ENCODE measurements at places on chromosomes 16 and 17.
A peak's percentile ranks its signal among the peaks of the same experiment; 100 is the strongest.

DNA sequence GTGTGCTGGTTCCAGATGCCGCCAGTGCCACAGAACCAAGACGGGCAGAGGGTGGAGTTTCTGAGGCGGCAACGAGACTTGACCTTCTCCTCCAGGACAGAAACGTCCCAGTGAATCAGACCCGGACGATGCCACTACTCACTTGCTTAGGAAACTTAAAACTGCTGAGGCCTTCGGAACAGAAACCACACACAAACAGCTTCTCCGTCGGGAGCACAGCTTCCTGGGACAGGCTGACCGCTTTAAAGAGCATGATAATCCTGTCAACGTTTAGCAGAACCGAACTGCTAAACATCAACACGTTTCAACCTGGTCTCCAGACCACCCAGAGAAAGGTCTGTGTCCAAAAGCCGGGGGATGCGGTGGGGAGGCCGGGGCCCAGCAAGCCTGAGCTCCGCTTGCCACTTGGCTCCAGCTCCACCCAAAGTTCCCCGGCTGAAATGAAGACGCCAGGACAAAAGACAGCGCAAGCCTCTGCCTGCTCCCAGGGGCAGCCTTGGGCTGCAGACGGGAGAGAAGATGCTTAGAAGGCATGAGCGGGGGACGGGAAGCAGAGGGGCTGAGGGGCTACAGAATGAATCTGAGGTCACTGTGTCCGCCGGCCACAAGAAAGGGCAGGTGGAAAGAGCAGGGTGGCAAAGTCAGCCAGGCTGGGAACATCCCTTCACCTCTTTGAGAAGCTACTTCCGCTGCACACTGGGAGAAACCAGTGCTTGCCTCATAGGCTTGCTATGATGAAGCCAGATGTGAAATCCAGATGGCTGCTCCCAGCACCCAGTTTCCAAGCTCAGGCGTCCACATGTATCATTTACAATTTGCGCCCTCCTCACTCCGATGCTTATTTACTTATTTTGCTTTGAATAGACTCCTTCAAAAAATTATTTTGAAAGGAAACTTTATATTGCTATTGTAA is 69.0 kb downstream of the MRM3 start:
- DNase-seq = no peak

DNA sequence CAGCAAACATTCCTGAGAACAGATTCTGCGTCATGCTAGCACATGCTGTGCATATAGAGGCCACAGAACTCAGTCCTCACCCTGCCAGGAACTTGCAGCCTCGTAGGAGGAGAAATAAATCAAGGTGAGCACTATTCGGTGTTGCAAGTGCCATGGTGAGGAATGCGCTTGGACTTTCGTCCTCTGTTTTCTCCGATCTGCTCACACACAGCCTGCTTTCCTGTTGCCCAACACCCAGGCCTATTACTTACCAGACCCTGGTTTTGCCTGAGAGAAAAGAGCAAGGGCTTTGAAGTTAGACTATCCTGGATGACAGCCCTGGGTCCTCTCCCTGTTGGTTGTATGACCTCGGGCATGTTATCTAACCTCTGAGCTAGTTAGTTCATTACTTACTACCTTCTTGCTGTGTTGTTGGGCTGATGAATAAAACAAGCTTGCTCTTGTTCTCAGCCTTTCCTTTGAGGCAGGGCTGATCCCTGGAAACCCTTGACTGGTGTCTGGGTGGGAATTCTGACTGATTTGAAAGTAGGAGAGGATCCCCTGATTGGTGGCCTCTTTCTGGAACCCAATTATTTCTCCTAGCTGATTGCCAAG is 2.9 kb downstream of the ACSF2 start:
- no peak for DNase-seq

GRCh38 chr17:4130715-4131114 is 12.1 kb downstream of the ZZEF1 start:
- DNase-seq = no peak

GRCh38 chr17:63173450-63173849 is 207.4 kb downstream of the TANC2 start:
- DNase-seq = no peak

DNA sequence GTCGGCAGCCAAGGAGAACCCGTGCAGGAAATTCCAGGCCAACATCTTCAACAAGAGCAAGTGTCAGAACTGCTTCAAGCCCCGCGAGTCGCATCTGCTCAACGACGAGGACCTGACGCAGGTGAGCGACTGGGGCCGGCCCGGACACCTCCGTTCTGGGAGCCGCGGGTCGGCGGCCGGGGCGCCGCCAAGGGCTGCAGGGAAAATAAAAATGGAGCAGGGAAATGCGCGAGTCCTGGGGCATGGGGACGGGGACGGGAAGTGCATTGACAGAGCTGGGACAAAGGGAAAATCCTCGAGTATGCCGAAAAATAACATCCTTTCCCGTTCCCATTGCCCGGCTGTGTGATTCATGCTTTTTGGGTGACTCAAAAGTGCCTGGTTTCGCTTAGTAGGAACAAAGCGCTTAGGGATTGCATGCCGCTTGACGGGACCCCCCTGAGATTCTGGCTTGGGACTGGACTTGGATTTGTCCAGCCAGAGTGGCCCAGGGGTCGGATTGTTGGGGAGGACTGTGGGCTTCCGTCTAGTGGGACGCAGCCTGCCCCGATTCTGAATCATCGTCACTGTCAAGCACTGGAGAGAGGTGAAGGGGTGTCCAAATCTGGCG is 699 bp downstream of the MPRIP start:
- DNase-seq = no peak

DNA sequence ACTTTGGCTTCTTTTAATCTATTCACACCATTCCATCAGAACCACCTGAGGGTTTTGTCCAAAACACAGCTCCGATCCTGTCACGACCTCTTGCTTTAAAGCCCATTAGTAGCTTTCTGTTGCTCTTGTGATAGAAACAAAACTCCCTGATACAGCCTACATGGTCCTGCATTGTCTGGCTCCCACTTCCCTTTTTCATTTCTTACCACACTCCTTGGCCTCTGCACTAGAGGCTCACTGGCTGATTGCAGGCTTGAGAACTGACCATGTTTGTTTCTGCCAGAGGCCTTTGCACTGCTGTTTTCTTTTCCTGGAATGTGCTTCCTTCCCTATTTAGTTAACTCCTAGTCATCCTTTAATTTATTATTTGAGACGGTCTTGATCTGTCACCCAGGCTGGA is 23.7 kb downstream of the IST1 start:
- no peak for DNase-seq

DNA sequence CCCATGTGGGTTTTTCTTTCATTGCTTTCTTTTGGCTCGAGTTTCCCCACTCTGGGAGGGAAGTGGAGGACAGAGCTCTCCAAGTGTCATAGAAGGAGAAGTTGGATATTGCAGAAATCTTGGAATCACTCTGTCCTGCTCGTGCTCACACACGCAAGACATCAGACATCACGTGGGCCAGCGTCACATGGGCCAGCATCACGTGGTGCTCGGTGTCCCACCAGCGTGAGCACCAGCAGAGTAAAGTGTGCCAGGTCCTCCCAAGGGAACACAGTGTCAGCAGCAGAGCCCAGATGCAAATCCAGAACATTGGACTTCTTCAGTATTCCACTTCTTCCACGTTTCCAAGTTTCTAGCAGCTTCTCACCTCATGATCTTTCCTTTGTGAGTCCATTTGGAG is 327.0 kb downstream of the FOXL1 start:
- DNase-seq = no peak

GRCh38 chr16:53446090-53446489 is 11.8 kb downstream of the RBL2 start:
- DNase-seq = no peak

DNA sequence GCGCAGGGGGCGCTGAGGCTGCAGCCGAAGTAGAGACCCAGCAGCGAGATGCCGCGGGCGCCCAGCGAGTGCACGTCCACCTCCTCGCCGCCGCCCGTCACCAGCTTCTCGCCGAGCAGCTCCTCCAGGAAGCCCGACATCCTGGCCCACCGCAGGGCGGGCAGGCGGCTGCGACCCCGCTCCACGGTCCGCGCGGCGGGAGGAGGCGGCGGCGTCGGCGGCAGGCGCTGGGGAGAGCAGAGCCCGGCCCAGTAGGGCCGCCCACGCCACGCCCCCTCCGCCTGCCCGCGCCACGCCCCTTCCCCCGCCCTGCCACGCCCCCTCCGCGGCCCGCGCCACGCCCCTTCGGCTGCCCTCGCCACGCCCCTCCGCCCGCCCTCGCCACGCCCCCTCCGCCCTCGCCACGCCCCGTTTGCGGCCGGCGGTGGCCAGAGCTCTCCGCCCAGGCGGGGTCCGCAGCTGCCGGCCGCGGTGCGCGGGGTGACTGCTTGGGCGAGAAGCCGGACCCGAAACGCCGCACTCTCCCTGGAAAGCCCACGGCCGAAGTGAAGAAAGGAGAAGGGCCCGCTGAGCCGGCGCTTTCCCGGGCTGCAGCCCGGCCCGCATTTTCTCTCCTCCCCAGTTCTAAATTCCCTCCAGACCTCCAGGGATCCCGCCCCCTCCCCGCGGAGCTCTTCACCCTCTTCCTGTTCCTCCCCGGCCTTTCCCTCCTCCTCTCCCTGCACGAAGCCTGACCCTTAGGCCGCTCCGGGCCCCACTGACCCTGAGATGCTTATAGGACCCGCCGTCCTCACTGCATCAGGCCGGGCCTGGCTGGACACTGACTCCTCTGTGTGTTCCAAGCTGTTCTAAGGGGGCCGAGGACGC is at the start of gene NXN:
NXN (minus strand) TSS at position 238 of the 867 bp plus-strand sequence.
- peak; percentile 88 for DNase-seq

- no peak for DNase-seq
Observed at GRCh38 chr17:44930667-44931066, 15.4 kb upstream of the GFAP start.

DNA sequence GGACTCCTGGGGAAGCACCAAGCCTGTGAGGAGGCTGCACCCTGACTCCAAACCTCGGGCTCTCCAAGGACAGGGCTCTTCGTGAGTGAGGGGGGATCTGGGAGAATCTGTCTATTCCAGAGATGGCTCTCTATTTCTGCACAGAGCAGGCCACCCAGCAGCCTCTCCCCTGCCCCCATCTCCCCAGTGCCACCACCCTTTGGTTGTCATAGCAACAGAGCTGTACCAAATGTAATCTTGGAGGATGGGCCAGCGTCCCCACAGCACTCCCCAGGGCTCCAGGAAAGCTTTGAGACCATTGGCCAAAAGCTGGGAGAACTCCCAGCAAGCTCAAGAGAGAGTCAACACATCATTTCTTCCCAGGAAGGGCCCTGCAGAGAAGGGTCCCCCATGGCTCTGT is 49.3 kb downstream of the ABCC12 start:
- no peak for DNase-seq

GRCh38 chr16:85882181-85882810 is 16.7 kb upstream of the IRF8 start:
- DNase-seq = no peak

GRCh38 chr17:78006338-78006737 is 47.8 kb downstream of the TNRC6C start:
- no peak for DNase-seq

DNA sequence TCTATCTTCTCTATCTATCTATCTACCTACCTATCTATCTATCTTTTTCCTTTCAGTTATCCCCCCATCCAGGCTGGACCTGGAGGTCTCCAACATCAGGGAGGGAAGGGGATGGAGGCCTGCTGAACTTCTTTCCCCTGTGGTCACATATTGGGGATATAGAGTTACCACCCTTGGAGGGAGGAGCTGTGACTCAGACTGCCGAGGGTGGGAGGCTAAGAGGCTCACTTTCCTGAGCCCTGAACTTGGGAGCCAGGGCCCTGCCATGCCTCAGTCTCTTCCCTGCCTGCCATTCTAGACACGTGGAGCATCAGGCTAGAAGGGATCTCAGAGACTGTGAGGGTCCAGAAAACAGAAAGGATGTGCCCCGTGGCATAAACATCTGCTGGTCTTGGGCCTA is 8.4 kb downstream of the LRRC3C start:
- DNase-seq = no peak

- no peak for DNase-seq
Observed at GRCh38 chr16:21611556-21612384, 12.4 kb downstream of the METTL9 start.

DNA sequence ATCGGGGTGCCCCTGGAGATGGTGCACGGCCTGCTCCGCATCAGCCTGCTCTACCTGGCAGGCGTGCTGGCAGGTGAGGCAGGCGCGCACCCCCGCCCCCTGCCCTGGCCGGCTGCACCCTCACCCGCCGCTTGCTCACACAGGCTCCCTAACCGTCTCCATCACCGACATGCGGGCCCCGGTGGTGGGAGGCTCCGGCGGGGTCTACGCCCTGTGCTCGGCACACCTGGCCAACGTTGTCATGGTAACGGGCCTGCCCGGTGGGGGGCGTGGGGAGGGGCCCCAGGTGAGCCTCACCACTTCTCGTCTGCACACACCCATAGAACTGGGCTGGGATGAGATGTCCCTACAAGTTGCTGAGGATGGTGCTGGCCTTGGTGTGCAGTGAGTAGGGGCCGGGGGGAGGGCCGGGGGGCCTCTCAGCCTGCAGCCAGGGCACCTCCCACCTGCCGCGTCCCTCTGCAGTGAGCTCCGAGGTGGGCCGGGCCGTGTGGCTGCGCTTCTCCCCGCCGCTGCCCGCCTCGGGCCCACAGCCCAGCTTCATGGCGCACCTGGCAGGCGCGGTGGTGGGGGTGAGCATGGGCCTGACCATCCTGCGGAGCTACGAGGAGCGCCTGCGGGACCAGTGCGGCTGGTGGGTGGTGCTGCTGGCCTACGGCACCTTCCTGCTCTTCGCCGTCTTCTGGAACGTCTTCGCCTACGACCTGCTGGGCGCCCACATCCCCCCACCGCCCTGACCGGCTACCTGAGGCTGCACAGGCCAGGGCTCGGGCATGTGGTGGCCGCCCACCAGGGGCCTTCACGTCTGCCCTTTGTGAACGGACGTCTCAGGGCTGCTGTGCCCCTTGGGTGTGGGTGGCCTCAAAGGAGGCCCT is 2.1 kb downstream of the RHBDL1 start:
- DNase-seq = no peak

GRCh38 chr17:60554377-60554788 is 28.3 kb upstream of the APPBP2 start:
- no peak for DNase-seq

- DNase-seq = no peak
Observed at GRCh38 chr17:21089933-21090901, 36.5 kb upstream of the DHRS7B start.

- no peak for DNase-seq
Observed at GRCh38 chr17:45155483-45155882, 6.2 kb upstream of the HEXIM2 start.

GRCh38 chr17:77449373-77449907 is 308.7 kb downstream of the SEC14L1 start:
- DNase-seq = no peak

DNA sequence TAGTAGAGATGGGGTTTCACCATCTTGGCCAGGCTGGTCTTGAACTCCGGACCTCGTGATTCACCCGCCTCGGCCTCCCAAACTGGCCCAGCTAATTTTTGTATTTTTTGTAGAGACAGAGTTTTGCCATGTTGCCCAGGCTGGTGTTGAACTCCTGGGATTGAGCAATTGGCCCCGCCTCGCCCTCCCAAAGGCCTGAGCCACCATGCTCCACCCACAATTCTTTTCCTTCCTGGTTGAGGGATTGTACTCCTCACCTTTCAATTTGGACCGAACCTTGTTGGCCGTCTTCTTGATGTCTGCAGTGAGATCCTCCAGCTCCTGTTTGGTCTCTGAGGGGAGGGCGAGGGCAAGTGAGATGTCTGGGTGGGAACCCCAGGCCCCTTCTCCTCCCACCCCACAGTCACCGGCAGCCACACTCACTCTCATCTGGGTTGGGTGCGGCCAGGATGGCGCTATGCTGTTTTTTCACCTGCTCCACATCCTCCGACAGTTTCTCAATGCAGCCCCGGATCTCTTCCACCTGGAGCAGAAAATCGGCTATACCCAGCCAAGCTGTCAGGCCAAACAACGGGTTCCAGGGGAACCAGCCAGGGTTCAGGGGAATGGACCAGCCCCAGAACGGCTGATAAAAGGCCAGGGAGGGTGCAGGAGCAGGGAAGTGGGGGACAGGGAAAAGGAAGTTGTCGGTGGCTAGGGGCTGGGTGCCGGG is 9.6 kb downstream of the STX1B start:
- DNase-seq = no peak

GRCh38 chr17:79246225-79247190 is 171.9 kb downstream of the ENGASE start:
- no peak for DNase-seq

Data from GM12892 (cell line).